ENCODE measurements at places on chromosomes 16 and 17.

- DNase-seq = peak; percentile 94
- peak within 1 kb of the TSS; percentile 95 for H3K27ac ChIP-seq
- H3K27me3 ChIP-seq = peaks cover 2% of the 10 kb centered on the region
Measured at GRCh38 chr17:63842540-63843386, at the start of gene SMARCD2. TSS of gene SMARCD2 (minus strand) at chr17:63842685. CDS start at chr17:63842674, 11 bp downstream.

- H3K4me1 ChIP-seq = no peaks in the 10 kb centered on the region
- no peak for DNase-seq
- H3K27ac ChIP-seq = no peak overlapping the region
- H3K36me3 ChIP-seq = peaks cover 5% of the 10 kb centered on the region
- no peaks in the 10 kb centered on the region for H3K27me3 ChIP-seq
- no peak overlapping the region for H3K4me3 ChIP-seq
Measured at GRCh38 chr16:54521327-54521726, 234.7 kb upstream of the IRX3 start.

DNA sequence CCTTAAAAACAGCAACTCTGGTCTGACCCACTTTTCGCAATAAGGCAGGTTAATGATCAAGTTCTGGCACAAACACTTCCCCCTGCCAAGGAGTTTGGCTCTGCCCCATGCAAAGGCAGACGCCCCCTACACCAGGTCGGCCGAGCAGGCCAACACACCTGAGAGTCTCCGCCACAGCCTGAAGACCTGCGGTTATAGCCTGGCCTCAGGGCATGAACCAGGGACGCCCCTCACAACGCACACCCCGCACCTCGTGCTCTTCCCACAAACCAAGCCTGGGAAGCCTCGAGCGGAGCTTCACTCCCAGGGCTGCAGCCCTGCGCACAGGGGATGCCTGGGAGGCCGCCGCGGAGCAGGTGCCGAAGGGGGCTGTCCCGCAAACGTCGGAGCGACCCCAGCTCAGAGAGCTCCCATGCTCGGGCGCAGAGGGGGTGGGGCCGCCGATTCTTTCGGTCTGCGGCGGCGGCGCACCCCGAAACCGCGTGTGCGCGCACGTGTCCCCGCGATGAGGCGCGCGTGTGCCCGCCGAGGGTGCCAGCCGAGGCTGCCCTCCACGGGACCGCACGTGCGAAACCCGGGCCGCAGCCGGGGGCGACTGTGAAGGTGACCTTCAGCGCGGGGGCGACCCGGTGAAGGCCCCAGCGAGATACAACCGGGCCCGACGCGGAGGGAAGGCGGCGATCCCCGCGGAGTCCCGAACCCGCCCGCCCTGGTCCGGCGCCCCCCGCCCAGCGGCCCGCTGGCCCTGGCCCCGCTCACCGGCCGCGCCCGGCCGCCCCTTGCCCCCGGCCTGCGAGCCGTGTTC, 559 bp downstream of the CLUH start:
- peak overlapping the region; percentile 77 for H3K4me3 ChIP-seq
- no peak for DNase-seq
- H3K36me3 ChIP-seq = no peaks in the 10 kb centered on the region
- H3K4me1 ChIP-seq = peaks cover 32% of the 10 kb centered on the region

GRCh38 chr16:30075503-30076275, at the start of gene PPP4C:
TSS of gene PPP4C (plus strand) at chr16:30075994. CDS start at chr16:30076378, 384 bp downstream.
- no peaks in the 10 kb centered on the region for H3K27me3 ChIP-seq
- peaks cover 15% of the 10 kb centered on the region for H3K36me3 ChIP-seq
- H3K27ac ChIP-seq = peak within 1 kb of the TSS; percentile 97
- peak; percentile 92 for DNase-seq
- H3K4me3 ChIP-seq = peak within 1 kb of the TSS; percentile 93

DNA sequence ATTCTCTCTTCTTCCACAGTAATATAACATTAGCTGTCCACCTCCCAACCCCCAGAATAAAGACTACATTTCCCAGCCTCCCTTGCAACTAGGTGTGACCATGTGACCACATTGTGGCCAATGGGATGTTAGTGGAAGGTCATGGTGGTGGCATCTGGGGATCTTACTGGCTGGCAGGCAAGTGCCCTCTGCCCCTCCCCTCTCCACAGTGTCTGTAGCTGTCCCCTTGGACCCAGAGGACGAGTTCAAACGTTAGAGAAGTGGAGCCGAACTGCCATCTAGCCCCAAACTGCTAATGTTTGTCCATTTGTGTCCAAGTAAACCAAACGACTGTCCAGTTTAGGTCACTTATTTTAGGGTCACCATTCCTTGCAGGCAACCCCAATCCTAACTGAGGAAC, 26.6 kb upstream of the KCNG4 start:
- DNase-seq = no peak
- no peak overlapping the region for H3K27ac ChIP-seq
- H3K36me3 ChIP-seq = no peaks in the 10 kb centered on the region
- peaks cover 3% of the 10 kb centered on the region for H3K4me1 ChIP-seq
- no peak overlapping the region for H3K4me3 ChIP-seq

- H3K36me3 ChIP-seq = no peaks in the 10 kb centered on the region
- peak overlapping the region; percentile 65 for H3K4me3 ChIP-seq
- no peak for DNase-seq
- H3K27ac ChIP-seq = peak overlapping the region; percentile 53
- H3K27me3 ChIP-seq = peaks cover 2% of the 10 kb centered on the region
Measured at GRCh38 chr16:50467559-50467942, 80.6 kb upstream of the NKD1 start.

DNA sequence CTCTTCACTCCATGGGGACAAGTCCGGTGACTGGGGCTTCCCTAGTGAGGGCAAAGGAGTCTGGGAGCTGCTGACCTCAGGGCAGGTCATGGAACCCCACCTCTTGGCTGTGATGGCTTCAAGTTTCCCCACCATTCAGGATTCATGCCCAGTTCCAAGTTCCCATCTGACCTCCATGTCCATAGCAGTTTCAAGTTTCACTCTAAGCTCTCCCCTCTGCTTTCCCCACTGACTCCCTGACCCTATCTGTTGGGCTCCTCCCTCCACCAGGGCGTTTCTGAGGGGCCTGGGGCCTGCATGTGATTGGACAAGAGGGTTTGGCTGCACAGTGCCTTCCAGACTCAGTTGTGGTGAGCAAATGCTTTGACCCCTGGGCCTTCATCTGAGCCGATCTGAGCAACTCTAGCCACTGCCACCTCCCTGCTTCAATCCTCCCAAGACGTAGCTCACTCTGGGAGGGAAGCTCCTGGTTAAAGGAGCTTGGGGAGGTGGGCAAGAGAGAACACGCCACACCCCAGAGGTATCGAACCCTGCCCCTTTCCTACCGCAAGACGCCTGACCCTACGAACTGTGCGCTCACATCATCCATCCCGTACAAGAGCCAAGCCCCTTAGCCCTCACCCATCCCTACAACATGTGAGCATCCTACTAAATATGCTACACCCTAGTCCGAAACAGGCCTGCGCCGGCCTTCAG, 8.3 kb downstream of the ZNF629 start:
- DNase-seq = no peak
- H3K36me3 ChIP-seq = peaks cover 11% of the 10 kb centered on the region
- H3K27me3 ChIP-seq = no peaks in the 10 kb centered on the region
- H3K4me1 ChIP-seq = peaks cover 20% of the 10 kb centered on the region
- H3K27ac ChIP-seq = peak overlapping the region; percentile 59
- H3K4me3 ChIP-seq = no peak overlapping the region

Measured in mesothelial cell of epicardium (in vitro differentiated cells).